NCI-H187 treated with DMSO at 0.1 percent for 48 hours (cell line): ENCODE measurements at places on chromosomes 16 and 17.

DNA sequence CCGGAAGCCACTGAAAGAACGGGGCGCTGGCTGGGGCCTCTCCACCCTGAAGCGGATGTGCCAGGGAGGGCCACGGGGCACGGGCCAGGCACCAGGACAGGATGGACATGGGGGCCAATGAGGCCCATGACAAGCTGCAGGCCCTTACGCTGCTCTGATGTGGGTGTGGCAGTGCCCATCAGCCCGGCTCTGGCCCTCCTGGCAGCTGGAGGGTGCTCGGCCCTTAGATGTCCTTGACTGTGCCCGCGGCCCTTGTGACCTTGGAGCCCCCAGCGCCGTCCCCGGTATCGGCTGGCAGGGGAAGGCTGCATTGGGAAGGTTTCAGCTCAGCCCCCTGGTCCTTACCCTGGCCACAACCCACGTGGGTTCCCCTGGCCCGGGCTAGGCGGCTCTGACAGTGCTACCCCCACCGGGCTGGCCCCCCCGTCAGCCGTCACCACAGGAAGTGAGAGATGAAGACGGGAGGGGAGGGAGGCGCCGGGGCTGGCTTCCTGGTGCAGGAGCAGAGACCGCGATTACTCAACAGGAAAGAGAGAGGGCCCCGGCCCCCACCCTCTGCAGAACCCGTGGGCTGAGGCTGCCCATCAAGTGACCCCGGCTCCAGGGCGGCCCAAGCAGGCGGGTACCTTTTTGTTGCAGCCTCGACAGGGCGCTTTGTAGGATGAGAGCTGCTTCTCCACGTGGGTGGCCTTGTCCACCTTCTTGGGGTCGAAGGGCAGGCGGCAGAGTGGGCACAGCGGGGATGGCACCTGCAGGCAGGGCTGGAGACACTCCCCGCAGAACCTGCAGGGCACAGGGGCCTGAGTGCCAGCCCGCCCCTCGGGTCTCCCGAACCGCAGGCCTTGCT lies 5.3 kb downstream of the RNF166 start:
- DNase-seq = no peak

GRCh38 chr17:72765368-72766153 lies 326.9 kb downstream of the SLC39A11 start:
- DNase-seq = no peak

DNA sequence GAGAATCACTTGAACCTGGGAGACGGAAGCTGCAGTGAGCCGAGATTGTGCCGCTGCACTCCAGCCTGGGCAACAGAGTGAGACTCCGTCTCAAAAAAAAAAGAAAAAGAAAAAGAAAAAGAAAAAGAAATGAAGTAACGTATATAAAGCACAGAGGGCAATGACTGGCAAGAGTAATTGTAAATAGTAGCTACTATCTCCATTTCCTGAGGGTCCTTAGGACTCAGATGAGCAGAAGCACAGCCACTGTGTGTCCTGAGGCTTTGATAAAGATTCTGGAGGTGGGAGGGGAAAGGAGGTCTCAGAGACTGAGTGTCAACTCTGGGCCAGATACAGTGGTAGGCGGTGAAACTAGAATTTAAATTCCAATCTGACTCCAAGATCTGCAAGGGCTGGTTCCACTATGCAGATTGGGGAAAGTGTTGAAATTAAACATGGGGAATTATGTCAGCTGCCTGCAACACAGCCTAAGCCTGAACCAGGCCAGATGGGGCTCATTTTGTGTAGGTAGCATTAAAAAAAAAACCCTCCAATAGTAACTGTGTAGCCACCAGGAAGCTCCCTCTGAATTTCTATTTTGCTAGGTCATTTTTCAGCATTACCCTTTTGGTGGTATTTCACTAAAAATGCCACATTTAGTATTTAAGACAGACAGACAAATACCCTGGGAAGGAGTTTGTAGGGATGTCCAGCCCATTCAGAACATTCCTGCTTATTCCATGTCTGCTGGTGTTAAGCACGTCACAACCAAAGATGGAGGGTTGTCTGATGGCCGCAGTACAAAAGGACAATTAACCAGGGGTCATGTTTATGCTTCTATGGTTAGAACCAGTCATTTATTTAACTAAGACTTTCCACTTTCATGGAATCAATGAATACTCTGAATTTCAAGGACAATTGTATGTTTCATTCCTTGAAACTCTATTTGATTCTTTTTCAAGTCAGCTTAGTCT lies 46.1 kb downstream of the TBX4 start:
- no peak for DNase-seq

GRCh38 chr17:40027614-40028012 lies 12.4 kb downstream of the CSF3 start:
- DNase-seq = no peak

- DNase-seq = no peak
Measured at GRCh38 chr17:57935833-57936807, 19.1 kb downstream of the CUEDC1 start.

GRCh38 chr16:84471316-84471715 lies 33.1 kb downstream of the MEAK7 start:
- no peak for DNase-seq

DNA sequence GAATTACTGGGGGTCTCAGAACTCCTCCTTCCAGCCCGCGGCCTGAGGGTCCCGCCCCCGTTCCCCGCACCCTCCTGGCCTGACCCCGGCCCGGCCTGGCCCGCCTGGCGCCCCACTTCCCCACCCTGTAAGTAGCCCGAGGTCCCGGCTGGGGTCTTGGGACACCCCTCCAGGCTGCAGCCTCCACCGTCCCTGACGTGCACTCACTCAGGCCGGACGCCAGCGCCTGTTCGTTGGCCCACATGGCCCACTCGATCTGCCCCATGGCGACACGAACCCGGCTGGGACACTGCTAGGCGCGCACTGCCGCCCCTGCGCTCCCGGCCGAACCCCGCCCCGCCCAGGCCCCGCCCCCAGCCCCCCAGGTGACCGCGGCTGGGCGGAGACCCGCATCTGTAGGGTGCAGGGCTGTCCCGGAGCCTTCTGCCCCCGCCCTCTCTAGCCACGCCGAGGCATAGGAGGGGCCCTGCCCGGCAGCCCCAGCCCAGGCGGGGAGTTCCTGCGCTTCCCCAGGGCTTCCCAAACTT lies at the start of gene CYBA:
Gene CYBA, minus strand, starts transcription at position 305 of the 527 bp plus-strand sequence. Its CDS starts 40 bp downstream, at position 265.
- DNase-seq = no peak
